NCI-H69 (cell line): ENCODE measurements at places on chromosomes 11 and 22.
A peak's percentile ranks its signal among the peaks of the same experiment; 100 is the strongest.

- peak; percentile 50 for DNase-seq
Observed at GRCh38 chr11:30348035-30348434, 25.1 kb downstream of the ARL14EP start.

DNA sequence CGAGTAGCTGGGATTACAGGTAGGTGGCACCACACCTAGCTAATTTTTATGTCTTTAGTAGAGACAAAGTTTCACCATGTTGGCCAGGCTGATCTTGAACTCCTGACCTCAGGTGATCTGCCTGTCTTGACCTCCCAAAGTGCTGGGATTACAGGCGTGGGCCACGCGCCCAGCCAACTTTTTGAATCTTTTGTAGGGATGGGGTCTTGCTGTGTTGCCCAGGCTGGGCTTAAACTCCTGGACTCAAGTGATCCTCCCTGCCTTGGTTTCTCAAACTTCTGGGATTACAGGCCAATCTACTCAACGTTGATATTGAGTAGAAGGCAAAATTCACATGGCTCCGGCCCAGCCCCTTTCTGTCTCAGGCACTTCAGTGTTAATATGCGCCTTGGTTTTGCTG, 93.9 kb downstream of the MED15 start:
- DNase-seq = no peak

GRCh38 chr11:13782390-13783075, 114.1 kb downstream of the FAR1 start:
- no peak for DNase-seq

DNA sequence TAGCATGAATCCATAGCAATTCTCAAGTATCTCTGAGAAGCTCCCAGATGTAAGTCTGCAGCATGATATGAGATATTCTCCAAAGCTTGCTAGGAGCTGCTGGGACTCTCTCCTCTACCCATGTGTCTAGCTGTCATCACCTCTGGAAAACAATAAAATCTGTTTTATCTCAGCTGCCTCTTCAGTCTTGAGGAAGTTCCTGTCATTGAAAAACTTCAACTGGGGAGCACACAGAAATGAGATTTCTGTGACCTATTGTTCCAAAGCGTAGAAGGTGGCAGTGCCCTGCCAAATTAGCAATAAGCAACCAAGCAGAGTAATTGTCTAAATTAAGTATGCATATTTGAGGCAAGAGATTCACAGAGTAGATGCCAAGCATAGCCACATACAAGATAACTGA, 1380.6 kb upstream of the RAG2 start:
- no peak for DNase-seq

DNA sequence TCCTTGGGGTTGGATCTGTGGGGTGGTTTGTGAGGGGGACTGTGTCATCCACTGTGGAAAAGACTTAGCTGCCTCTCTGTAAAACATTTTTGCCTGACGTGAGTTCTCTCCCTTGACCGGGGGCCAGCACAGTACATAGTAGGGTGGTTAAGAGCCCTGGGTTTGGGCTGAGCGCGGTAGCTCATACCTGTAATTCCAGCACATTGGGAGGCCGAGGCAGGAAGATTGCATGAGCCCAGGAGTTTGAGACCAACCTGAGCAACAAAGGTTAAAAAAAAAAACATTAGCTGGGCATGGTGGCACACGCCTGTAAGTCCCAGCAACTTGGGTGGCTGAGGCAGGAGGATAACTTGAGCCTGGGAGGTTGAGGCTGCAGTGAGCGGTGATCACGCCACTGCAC, 74.7 kb upstream of the WNT7B start:
- no peak for DNase-seq
